ENCODE measurements at places on chromosomes 16 and 17. TPM values are rescaled to one million over a fixed set of nuclear protein-coding genes. Genes with fewer than 3 reads are reported as not detected.

The HBA2 gene
- not detected for total RNA-seq

The COA3 gene
- 56.7 TPM for total RNA-seq

The DPEP3 gene
- total RNA-seq: not detected

The TBC1D3I gene
- 3.0 TPM for total RNA-seq

The MILR1 gene
- not detected for total RNA-seq

The C17orf107 gene
- total RNA-seq: 11.1 TPM

The TMC7 gene
- 2.5 TPM for total RNA-seq

The MLYCD gene
- 9.5 TPM for total RNA-seq

The HBA1 gene
- total RNA-seq: 1.5 TPM

The TMEM88 gene
- total RNA-seq: 23.7 TPM

The ARHGDIG gene
- total RNA-seq: 13.8 TPM

The MLKL gene
- not detected for total RNA-seq

The CSH1 gene
- not detected for total RNA-seq

The SLC47A2 gene
- total RNA-seq: not detected

The SEZ6 gene
- total RNA-seq: 6.7 TPM

The TPSAB1 gene
- total RNA-seq: not detected

The TBC1D3D gene
- total RNA-seq: 2.2 TPM

The CCL1 gene
- total RNA-seq: not detected

The ZFHX3 gene
- 6.8 TPM for total RNA-seq

The KRTAP9-8 gene
- not detected for total RNA-seq

The PLK1 gene
- 16.9 TPM for total RNA-seq
